ENCODE measurements at places on chromosomes 12 and 14.

- DNase-seq, result no peak
Measured at GRCh38 chr12:24226745-24227350, 277.4 kb upstream of the SOX5 start.

DNA sequence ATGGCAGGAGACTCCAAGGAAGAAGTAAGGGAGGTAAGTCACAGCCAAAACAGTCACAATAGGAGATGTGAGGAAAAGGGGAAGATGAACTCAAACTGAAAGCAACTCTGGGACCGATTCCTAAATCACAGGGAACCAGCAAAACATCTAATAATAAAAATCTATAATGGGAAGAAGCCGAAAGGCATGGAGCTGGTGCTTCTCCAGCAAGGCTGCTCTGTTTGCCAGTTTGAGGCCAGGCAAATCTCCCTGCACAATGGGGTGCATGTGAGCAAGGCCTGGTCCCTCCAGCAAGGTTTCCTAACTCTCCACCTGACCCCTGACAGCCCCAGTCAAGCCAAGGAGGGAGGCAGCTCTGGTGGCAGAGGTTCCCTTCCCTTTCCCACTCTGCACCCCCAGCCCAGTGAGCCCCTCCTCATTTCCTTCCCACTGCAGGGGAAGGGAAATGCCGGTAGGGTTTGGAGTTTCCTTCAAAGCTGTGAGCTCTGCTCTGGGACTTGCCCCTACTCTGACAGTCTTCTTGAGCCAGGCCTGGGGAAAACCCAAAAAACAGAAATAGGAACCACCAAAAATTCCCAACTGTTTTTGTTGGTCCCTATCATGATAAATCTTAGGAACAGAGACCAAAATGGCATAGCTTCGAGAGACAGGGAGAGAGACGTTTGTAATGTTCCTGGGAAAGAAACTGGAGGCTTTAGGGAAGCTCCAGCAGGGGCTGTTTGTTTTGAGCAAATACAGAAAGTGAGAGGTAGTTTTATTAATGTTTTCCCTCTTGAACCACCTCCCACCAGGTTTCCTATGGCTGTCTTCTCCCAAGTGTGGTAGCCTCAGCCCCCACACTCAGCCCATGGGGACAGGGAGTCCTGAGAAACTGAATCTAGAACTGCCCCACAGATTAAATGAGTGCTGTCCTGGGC is 34.6 kb downstream of the FMNL3 start:
- DNase-seq, result no peak

GRCh38 chr14:30869551-30870155 is 4.7 kb upstream of the COCH start:
- DNase-seq, result no peak

- no peak for DNase-seq
Measured at GRCh38 chr12:106906715-106907114, 49.0 kb upstream of the TMEM263 start.

GRCh38 chr12:14982562-14982961 is 9.7 kb downstream of the PDE6H start:
- DNase-seq, result no peak

Measured in stimulated activated CD4-positive, alpha-beta T cell treated with anti-CD3 and anti-CD28 coated beads, Interleukin-1b, Interleukin-23, amount 100 ng/mL, for 1 hour (primary cell).